Stimulated activated naive CD8-positive, alpha-beta T cell treated with anti-CD3 and anti-CD28 coated beads, Interleukin-15, Interleukin-2, amounts not matched to agents 100 U/mL and 50 U/mL, for 24 hours (primary cell): ENCODE measurements at places on chromosomes 16 and 17.
A peak's percentile ranks its signal among the peaks of the same experiment; 100 is the strongest.

GRCh38 chr17:1786708-1787107, 24.8 kb downstream of the SERPINF1 start:
- no peak for DNase-seq

GRCh38 chr16:17729820-17730219, 259.1 kb upstream of the XYLT1 start:
- DNase-seq, result no peak

- no peak for DNase-seq
Measured at GRCh38 chr17:82444284-82444893, 6.2 kb downstream of the CYBC1 start.

GRCh38 chr17:39838057-39838456, 26.1 kb downstream of the IKZF3 start:
- DNase-seq, result no peak

DNA sequence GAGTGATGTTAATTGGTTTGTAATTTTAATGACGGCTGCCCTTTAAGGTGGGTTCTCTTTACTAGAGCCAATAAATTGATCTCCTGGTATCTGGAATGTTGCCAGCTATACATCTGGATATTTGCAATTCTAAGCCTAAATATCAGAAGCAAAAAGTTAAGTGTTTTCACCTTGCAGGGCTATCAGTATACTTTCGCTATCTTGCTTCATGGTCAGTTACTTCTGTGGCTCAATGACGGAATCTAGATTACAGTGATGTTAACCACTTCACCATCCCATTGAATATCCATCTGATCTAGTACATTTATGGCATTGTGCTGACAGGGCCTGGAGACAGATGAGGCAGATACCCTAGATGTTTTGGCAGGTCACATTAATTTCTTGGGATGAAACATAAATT, 28.3 kb downstream of the CCL4 start:
- DNase-seq, result no peak

DNA sequence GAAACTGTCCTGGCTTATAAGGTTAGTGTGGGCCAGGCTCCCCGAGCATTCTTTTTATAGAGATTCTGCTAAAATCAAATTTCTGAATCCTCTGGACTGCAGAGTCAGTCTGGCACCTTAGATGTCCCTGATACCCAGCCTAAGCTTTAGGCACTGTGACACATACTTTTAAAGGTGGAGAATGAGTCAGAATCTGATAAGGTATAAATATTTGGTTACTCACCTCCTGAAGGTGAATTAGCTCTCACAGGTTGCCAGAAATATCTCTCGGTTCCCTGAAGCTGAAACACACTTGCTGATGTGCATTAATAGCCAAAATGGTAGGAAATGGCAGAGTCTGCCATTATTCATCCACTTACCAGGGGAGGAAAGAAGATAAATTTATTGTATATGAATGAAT, 446.9 kb downstream of the UTP18 start:
- DNase-seq, result no peak

DNA sequence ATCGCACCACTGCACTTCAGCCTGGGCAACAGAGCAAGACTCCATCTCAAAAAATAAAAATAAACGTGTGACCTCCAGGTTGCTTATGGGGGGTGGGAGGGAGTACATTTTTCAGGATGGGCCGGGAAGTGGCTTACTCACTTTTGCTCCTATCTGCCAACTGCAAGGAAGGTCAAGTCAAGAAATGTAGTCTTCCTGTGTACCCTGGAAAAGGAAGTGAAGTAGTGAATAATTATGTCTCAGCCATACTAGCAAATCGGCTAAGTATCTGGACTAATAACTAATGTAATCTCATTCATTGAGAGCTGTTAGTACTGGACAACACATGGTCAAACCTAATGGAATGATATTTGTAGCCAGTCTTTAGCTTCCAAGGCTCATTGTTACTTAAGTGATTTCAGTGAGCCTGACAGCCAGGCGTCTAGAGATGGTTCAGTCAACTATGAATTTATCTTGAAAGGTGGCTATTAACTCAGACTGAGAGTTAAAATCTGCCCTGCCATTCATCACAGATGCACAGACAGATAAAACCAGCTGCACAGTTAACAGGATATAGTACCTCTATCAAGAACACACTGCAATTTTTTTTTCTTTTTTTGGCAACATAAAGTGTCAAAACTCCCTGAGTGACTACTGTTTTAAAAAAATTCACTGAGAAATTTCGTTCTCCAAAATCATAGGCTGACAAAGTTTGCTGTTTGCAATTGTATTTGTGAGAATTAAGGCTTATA, 3.7 kb upstream of the TACO1 start:
- no peak for DNase-seq

DNA sequence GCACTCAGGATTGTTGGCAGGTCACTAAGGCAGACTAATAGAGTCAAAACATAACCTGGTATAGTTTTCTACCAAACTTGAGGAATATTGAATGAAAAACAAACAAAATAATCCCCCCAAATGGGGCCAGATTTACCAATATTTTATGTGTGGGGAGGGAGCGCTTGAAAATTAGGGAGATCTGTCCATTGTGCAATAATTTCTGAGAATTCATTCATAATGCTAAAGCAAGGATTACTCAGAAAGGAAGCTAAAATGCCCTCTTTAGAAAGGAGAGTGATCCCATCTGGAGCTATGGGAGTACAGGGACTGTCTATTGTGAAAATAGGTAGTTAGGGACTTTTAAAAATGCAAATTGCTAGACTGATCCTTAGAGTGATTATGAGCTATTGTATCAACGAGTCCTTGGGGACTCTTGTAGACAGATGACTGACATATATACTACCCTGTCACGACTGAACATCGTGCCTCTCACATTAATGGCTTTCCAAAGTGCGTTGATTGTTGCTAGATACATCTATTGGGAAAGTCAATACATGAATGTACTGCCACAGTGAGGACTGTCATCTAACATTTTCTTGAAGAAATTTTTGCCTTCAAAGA, 193.6 kb downstream of the AATF start:
- DNase-seq, result no peak

DNA sequence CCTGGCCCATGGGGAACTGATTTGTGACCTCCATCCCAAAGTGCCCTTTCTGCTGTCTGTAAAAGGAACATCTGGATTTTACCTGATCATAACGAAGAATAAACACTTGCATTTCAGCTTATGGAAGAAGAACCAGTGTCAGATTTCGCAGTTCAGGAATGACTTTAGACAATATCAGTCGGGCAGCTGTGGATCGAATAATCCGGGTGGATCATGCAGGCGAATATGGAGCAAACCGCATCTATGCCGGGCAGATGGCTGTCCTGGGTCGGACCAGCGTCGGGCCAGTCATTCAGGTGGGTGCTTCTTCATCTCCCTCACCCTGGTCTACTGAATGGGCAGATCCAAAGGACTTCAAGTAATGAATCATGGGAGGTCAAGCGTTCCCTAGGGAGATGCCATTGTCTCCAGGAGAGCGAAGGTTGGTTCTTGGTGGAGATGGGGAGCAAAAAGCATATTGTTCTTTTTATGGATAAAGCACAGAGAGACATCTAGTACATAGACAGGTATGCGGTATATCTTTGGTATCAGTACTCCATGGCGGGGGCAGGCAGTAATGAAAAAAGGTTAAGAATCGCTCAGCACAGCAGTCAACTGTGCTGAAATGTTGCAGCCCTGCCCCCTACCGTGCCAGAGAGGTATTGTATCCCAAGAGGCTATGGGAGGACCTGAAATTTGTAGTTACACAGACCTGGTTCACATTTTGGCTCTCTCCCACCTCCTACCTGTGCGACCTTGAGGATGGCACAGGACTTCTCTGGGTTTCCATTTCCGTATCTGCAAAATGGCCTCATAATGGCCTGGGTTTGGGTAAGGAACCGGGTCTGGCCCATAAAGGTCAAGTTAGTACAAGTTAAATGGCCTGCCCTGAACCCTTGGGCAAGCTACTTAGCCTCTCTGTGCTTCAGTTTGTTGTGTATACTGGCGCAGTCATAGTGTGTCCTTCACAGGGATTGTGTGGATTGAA, 4.7 kb downstream of the COQ7 start:
- peak; percentile 68 for DNase-seq

DNA sequence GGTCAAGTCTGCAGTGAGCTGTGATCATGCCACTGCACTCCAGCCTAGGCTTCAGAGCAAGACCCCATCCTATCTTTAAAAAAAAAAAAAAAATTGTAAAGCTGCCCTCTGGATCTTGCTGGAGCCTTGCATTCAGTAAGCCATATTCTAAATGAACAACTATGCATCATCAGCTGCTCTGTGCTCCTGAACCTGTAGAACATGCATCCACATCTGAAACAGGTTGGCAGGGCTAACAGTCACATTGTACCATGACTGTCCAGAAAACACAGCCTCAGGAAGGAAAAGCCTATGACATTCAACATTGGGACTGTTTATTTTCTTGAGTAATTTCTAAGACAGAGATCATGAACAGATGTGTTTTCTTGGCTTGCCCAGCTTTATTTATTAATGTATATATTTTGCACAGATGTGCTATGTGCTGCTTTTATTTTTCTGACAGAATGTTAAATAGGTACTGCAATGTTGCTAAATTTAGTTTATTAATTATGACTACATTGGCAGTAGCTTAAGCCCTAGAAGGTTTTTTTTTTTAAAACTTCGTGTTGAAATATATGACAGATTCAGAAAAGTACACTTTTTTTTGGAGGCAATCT, 19.8 kb downstream of the ACSF2 start:
- DNase-seq, result no peak

GRCh38 chr17:63773272-63774140, at the start of gene CCDC47:
TSS of gene CCDC47 (minus strand) at chr17:63773597. CDS start at chr17:63766175, 7,422 bp downstream.
- peak; percentile 97 for DNase-seq

GRCh38 chr16:59880611-59881010, 1146.5 kb upstream of the GOT2 start:
- no peak for DNase-seq

DNA sequence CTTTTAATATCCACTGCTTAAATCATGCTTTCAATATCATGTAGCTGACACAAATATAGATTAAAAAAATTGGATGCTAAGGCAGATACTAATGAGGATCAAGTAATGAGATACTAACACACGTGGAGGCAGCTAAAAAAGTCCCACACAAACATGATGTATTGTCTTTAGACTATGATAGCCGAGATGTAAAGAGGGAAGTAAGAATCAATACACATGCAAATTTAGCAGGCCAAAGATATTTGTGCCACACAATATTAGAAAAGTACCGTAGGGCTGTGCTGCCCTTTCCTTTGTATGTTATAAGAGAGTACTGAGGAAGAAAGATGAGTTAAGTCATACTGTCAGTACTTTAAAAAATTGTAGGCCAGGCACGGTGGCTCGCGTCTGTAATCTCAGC, 51.4 kb upstream of the STAC2 start:
- no peak for DNase-seq

DNA sequence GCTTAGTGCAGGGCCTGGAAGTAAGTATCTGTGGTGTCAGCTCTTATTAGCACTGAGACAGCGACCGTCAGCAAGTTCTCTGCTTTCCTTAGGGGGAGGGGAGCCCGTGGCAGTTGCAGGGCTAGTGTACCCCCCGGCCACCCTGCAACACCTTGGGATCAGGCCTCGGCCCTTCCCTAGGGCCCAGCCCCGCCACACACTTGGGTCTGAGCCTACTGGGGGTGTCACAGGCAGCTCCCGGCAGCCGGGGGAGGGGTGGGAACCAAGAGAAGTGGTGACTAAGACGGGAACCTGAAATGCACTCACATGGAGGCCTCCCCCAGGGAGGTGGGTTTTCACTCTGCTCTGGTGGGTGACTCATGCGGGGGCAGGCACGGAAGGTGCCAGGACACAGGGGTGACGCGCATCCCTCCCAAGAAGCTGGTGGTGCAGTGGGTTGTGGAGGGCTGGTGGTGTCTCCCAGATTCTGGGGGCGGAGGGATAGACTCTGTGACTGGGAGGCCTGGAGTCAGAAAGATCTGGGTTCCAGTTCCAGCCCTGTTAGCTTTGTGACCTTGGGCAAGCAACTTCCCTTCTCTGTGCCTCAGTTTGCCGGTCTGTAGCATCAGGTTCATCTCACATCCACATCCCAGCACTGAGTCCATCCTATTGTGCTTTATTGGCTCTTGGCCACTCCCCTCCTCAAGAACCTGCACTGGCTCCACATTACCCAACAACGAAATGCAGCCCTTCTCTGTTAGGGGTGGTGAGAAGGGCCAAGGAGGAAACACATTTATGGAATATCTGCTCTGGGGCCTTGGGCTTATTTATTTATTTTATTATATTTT, 44.5 kb downstream of the LAT start:
- DNase-seq, result peak; percentile 92

GRCh38 chr16:26070302-26071100, 378.7 kb downstream of the HS3ST4 start:
- no peak for DNase-seq

DNA sequence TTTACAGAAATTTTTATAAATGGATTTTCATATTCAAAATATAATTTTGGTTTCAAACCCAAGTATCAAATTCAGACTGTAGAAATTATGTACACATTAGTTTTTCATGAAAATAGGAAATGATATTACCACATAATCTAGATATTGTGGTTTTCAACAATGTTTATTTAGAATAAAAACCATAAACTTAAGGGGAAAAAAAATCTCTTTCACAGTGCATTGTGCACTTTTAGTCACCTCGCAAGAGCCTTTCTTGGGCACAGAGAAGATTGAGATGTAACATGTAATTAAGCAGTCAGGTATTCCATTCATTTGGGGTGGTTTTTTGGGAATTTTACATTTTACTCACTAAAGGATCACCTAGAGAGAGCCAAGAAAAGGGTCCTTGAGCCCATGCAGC, 104.0 kb downstream of the TANC2 start:
- no peak for DNase-seq

DNA sequence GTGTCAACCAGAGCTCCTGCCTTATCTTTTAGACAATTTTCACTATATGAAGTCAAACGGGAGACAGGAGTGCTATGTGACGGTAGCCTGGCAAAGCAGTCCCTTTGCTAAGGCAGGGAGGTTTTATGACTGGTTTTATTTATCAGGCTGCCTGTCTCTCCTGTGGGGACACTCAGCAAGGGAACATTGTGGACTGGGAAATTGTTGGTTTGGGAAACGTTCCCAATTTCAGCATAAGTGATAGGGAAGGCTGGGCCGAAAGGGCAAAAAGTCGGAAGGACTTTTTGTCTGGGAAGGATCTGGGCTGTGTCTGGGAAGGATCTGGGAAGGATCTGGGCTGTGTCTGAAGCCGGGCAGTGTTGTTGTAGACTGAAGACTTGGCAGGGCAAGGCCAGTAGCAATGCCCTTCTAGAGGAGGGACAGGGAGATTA, 211.2 kb downstream of the PARN start:
- DNase-seq, result no peak

GRCh38 chr17:32772453-32773025, 104.4 kb downstream of the MYO1D start:
- DNase-seq, result no peak

GRCh38 chr16:17224879-17225281, 245.9 kb downstream of the XYLT1 start:
- peak; percentile 23 for DNase-seq

GRCh38 chr16:27108826-27109665, 42.3 kb downstream of the C16orf82 start:
- no peak for DNase-seq

- DNase-seq, result no peak
Measured at GRCh38 chr16:72857834-72858664, 189.9 kb downstream of the ZFHX3 start.
